ENCODE measurements at places on chromosomes 1 and 21. TPM values are rescaled to one million over a fixed set of nuclear protein-coding genes. Genes with fewer than 3 reads are reported as not detected.

DNA sequence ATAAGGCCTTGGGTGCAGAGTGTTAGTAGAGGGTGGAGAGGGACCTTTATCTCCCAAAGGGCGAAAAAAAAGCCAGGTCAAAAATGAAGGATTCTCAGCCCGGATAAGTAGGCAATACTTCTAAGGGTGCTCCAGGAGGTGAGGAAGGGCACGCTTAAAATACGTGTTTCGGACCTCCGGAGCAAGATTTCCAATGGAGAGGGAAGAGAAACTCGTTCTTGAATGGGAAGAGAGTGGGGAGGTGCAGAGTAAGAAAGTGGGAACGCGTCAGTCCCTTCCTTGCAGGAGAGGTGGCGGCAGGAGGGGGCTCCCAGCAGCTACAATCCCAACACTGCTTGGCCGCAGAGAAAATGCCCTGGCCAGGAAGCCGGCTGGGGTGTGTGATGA lies 581 bp downstream of the EFCAB14 start:
- peak; percentile 8 for ATAC-seq

DNA sequence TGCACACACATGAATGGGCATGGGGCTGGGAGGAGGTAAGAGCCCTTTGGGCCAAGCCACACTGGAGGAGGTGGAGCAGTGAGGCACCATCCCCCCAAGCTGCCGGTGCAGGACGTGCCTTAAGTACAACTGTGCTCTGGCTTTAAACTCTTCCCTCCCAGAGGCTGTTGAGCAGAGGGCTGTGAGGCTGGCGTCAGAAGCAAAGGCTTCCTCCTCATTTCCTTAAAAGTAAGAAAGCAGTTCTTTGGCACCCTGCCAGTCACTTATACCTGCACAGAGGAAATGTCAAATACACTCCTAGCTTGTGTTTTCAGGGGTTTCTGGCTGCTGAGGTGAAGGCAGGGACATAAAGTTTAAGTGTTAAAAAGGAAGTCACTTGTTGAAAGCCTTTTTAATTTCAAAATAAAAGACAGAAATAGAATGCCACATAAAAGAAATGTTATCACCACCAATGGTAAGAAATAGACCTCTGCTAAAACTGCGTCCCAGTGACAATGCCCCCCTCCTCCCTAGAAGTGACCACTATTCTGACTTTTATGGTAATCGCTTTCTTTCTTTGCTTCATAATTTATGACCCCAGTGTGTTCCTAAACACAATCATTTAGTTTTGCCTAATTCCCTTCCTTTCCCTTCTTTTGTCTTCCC lies 33.0 kb downstream of the LAMC2 start:
- ATAC-seq, result peak; percentile 79

DNA sequence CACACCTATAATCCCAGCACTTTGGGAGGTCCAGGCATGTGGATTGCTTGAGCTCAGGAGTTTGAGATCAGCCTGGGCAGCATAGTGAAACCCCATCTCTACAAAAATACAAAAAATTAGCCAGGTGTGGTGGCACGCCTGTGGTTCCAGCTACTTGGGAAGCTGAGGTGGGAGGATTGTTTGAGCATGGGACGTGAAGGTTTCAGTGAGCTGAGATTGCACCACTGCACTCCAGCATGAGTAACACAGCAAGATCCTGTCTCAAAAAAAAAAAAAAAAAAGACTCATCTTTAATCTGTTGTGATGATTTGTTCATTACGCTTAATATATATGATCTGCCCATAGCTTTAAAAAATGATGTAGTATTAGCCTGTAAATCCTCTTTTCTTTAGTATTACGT lies 44.0 kb downstream of the OR10J1 start:
- ATAC-seq, result no peak

- ATAC-seq, result peak; percentile 92
Measured at GRCh38 chr1:230426246-230427093, at the start of gene PGBD5. TSS of gene PGBD5 (minus strand) at chr1:230426332. CDS start at chr1:230425928, 404 bp downstream.

Gene C1orf146
- not detected for total RNA-seq

Gene RSPH1
- 1.6 TPM for total RNA-seq

Gene AQP10
- 0.16 TPM for total RNA-seq

Gene AMIGO1
- 5.9 TPM for total RNA-seq
